ENCODE measurements at places on chromosomes 7 and 10.

GRCh38 chr10:68406111-68406814 is 814 bp downstream of the RUFY2 start:
- DNase-seq, result peak; percentile 62

DNA sequence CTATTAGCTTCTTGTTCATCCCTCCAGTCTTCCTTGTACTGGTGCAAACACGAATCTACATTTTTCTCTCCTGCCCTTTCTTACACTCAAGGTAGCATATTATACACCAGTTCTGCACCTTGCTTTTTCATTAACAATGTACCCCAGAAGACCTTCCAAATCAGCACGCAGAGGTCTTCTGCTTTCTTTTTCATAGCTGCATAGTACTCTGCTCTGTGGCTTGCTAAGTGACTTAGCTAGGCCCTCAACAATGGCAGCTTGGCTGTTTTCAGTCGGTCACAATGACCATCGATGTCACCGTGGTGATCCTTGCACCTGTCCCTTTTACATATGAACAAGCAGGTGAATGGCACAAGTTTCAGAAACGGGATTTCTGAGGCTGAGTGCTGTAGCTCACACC is 5.1 kb upstream of the MAFK start:
- no peak for DNase-seq

DNA sequence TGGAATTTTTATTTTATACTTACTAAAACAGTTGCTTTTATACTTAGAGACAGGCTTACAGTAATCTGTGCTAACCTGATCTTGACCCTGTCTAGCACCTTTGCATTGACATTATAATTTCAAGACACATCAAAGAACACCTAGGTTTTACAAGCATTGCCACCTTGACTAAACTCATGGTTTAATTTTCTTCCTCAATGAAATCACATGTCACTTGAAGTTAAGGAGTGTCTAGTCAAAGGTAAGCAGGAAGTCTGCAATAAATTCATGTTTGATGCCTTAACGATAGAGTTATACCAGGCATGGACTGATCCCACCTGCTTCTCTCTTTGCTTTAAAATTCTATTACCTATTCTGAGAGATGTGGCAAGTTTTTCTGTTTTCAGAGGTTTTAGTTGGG is 62.4 kb downstream of the ZNF800 start:
- DNase-seq, result no peak

DNA sequence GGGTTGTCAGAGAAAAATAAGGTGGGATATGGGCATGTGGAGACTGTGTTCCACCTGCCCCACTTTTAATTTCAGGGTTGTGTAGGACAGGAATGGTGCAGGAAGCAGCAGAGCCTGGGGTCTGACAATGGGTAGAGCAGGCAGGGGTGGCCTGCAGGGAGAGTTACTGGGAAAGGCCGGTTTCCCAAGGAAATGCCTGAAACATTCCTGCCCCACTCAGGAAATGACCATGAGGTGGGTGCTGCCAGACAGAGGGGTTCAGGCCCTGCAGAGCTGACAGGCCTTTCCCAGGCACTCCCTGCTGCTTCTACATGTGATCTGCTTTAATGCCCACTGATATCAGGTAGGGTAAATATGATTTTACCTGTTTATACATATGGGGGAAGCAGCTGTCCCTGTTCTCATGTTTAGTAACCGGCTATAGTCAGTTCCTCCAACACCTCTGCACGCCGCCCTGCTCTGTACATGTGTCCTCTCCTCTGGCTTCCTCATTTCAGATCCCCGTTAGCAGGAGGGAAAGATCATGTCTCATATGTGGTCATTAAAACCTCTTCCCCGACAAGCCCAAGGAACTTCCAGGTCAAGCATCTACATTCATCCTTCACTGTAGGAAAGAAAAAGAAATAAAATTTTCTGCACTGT is 118.6 kb upstream of the PRSS58 start:
- no peak for DNase-seq

DNA sequence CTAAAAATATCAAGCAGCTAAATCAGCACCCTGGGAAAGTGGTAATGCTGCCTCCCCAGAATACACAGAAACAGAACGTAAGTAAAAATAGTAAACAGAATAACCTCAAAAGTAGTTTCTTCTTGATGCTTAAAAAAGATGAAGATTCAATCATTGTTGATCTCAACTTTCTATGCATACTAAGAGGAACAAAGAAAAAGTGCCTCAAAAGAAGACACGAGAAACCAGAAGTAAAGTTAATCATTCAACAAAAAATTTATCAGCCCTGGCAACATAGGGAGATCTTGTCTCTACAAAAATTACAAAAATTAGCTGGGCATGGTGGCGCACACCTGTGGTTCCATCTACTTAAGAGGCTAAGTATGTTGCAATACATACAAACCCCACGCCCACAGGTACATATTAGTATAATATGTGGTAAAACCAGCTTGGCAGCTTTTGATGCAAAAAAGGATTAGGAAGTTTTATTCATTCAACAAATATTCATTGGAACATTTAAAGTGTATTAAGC is 153.7 kb downstream of the NRBF2 start:
- DNase-seq, result no peak

- DNase-seq, result no peak
Observed at GRCh38 chr10:126373972-126374371, 14.3 kb downstream of the ADAM12 start.

DNA sequence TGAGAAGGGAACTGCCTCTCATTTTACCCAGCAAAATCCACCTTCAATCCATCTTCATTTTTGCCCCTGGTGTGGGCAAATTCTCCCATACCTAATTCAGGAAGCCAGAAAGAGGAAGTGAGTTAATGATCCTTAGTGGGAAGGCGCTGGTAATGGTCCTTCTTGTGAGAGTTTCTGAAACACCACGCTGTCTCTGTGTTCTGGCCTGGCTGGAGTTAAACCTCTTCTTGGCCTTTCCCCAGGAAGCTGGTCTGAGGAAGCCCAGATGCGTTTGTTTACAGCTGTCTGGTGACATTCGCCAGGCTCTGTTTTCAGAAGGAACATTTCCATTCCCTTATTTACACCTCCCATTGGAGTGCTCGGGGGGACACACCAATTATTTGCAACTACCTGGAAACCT is 24.3 kb downstream of the HTRA1 start:
- peak; percentile 80 for DNase-seq

DNA sequence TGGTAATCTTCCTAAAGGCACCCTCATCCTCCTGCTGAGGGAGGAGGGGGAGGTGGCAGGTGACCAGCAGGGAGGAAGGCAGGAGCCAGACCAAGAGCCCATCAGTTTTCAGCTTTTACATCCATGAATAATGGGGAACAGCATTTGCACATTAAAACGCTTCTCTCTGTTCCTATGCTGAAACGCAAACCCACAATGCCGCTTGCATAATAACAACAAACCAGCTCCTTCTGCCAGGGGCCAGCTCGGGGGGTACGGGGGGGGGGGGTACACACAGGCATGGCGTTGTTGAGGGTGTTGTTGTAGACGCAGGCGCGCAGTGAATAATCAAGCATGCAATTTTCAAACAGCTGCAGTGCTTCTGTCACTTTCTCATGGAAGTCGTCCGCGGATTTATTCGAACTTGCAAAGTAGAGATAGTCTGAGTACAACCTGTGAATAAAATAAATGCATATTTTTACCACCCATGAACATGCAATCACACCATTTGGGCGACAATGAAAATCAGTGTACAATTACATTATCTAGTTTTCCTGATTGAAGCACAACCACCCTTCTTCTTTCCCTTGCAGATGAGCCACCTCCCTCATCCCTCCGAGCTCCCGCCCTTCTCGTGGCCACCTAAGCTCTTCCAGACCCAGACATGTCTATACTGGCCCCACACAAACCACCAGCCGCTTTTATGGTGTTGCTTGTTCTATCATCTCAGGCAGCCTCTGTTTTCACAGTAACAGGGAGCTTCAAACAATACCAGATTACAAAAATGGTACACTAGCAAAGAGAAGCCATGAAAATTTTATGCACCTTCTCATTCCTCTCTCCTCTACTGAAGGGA is 72.2 kb downstream of the CHST15 start:
- peak; percentile 59 for DNase-seq

DNA sequence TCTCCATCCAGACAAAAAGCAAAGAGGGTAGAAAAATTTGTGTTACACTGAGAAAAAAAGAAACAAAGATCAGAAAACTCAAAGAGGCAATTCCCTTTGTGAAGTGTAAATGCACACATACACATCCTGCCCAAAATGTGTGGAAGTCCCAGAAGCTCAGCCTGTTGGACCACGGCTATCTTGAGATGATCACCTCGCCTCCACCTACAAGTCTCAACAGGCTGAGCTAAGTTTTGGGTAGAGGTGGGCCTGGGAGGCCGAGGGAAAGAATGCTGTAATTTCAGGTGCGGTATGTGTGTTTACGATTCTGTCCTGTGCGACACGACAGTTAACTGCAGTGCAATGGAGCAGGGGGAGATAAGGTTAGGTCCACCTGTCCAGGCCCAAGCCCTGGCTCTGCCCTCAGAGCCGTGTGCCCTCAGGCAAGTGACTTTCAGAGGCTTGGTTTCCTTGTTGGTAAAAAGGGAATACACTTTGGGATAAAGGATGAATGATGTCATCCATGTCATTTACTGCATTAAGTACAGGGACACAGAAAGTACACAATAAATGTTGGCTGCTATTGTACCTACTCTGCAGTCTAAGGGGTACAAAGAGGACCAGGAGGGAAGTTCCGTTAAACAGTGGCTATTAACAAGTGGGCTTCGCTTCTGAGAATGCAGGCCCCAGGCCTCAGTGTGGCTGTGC is 67.3 kb downstream of the AFAP1L2 start:
- no peak for DNase-seq

DNA sequence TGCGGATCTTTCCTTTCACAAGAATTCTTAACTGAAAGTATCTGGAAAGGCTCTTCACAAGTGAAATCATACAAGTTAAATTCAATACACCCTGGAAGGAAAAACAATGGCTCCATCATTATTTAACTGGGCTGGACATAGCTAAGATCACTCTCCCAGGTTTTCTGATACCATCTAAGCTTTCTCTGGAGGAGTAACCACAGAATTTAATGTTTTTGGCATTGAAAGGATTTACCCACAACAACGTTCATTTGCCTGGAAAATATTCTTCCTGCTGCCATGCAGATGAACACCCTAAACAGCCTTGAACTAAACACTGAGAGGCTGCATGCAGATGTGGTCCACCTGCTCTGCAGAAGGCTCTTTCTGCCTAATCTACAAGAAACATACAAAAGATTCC is 4.3 kb downstream of the NEBL start:
- no peak for DNase-seq

GRCh38 chr7:119681336-119681735 is 591.6 kb upstream of the KCND2 start:
- no peak for DNase-seq

DNA sequence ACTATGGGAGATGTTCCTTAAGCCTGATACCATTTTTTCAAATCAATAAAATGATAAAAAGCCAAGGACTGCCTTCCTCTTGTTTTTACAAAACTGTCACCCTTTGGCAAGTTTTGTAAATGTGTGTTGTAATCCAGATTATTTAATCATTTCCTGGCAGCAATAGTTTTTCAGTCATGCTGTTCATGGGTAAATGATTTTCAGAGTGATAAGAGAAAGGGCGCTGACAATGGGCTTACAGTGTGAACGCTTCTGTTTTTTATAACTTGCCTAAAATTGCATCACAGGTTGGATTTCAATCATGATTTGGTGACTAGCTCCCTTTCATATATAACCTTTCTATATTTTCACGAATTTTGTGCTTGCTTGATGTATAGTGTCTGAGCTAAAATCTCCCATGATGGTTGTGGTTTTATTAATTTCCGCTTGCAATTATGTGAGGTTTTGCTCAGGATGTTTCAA is 19.0 kb upstream of the DMBT1 start:
- DNase-seq, result no peak

DNA sequence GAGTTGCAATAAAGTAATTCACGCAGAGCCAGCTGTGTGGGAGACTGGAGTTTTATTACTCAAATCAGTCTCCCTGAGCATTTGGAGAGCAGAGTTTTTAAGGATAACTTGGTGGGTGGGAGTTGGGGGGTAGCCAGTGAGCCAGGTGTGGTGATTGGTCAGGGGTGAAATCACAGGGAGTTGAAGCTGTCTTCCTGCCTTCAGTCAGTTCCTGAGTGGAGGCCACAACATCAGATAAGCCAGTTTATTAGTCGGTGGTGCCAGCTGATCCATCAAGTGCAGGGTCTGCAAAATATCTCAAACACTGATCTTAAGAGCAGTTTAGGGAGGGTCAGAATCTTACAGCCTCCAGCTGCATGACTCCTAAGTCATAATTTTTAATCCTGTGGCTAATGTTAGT is 3.3 kb upstream of the CYP51A1 start:
- DNase-seq, result no peak

DNA sequence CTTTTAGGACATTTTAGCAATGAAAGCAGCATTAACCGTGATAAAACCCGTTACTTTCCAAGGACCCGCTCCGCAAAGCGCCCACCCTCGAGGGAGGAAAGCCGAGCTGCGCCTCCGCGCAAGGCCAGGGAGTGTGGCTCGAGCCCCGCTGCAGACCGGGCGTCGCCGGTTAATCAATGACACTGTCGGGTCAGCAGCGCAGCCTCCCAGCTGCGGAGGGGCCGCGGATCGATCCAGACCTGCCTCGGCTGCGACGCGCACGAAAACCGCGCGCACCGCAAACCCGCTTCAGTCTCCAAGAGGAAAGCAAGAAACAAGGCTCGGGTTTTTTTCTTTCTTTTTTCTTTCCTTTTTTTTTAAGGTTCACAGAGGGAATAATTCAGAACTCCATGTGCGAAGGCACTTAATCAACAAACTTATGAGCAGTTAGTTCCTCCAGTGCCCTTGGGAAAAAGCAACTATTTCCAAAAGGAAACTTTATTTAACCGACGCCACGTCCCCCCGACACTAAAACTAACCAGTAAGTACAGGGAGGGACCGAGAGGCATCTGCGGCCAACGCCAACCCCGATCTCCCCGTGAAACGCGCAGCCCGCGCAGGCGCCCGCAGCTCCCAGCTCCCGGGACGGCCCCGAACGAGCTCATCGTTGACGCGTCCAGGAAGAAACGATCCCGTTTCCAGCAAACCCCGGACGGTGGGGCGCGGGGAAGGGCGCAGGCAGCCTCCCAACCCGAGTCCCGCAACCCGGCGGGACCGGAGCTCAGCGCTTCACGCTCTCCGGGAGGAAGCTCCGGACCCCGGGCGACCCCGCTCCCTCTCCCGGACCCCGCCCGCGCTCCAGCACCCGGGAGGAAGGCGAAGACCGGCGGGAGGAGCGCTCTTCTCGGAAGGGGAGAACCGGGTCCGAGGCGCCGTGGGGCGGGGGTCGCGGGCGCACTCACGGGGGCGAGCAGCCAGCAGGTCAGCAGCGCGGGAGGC is 598 bp downstream of the VIPR2 start:
- no peak for DNase-seq

DNA sequence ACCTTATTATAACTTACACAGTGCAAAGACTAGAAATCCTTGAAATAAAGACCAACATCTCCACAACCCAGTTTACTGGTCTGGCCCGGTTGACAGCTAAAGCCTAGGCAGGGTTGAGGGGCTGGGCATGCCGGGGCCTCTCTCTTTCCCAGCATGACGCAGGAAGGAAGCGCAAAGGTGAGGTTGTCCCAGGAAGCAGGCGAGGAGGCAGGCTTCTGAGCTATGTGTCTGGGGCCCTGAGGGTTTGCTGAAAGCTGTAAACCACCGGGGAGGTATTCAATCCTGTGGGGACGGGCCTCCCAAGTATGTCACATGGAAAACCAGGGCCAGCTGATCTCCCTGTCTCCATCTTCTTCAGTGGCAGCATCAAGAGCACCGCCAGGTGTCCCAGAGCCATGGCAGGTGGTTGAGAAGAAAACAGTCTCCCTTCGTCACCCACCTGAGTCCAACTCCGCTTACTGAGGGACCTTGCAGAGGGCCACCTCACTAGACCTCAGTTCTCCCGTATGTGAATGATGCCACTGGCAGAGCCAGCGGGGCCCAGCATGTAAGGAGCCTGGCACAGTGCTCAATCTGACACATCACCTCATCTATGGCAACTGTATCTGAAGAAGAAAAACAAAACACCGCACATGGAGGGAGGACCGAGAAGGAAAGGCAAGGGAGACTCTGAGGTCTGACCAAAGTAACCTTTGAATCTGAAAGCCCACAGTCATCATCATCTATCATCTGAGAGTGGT is 49.5 kb downstream of the FAM53B start:
- no peak for DNase-seq
